Progenitor cell of endocrine pancreas (in vitro differentiated cells): ENCODE measurements at places on chromosomes 4 and X. TPM values are rescaled to one million over a fixed set of nuclear protein-coding genes. Genes with fewer than 3 reads are reported as not detected.

DNA sequence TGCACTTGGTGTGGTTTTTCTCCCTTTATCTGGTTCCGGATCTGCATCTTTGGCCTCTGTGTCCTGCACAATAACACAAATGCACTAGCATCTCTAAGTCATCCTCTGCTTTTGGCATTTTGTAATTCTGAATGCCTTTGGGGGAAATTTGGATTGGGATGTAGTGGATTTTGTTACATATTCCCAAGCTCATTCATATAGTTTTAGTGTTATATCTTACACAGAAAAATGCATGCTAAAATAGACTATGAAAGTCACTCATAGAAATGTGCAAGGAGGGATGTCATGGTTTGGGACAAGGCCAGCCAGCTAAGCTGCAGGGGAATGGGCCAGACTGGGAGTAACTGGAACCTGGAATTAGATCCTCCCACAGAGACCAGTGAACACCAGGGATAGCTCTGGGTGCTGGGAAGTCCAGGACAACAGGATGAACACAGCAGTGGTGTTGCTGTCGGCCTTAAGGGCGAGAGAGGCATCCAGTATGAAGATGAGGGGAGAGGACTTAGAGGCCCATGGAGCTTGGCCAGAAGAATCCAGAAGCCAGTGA, 20.1 kb downstream of the ENPP6 start:
- no peak for DNase-seq

- DNase-seq: no peak
Observed at GRCh38 chr4:142155347-142155746, 519.0 kb downstream of the IL15 start.

- no peak for DNase-seq
Observed at GRCh38 chr4:95563638-95564337, 15.0 kb upstream of the UNC5C start.

DNA sequence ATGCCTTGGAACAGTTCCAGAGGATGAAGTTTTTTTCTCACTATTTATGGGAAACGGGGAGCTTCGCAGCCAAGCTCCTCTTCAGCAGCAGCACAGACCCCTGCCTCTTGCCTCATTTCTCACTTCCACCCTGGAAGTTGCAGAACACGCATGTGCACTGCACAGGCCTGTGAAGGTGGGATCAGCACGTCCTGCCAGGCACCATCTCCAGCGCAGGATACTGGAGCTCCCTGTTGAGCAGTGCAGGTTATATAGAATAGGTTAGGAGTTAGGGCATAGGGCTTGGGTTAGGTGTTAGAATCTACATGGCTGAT, 110.1 kb upstream of the CENPE start:
- DNase-seq: no peak

- no peak for DNase-seq
Observed at GRCh38 chr4:173752610-173753230, 222.7 kb upstream of the HAND2 start.

DNA sequence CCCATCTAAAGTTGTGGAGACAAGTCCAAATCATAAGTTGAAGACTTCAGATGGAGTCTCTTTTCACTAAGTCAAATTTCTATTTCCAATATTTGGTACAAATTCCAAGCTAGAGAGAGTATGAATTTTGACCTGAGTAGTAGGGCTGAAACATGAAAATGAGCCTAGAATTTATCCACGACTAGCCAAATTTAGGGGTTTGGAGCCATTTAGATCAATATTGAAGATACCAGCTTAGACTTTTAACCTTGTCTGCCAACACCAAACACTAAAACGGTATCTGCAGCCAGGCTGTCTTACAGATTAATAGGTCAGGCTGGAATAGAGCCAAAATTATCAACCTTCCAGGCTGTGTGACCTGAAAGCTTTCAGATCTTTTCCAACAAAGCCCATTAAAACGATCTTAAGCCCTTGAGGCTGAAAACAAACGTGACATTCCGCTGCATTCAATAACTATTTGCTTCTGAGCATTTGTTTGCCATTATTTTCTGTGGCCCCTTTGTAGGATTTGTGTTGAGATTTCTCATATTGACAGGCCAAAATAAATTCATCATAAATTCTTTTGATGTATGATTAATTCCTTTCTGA, 268.7 kb upstream of the DKK2 start:
- no peak for DNase-seq

- no peak for DNase-seq
Observed at GRCh38 chr4:143357161-143357845, 20.6 kb downstream of the GAB1 start.

DNA sequence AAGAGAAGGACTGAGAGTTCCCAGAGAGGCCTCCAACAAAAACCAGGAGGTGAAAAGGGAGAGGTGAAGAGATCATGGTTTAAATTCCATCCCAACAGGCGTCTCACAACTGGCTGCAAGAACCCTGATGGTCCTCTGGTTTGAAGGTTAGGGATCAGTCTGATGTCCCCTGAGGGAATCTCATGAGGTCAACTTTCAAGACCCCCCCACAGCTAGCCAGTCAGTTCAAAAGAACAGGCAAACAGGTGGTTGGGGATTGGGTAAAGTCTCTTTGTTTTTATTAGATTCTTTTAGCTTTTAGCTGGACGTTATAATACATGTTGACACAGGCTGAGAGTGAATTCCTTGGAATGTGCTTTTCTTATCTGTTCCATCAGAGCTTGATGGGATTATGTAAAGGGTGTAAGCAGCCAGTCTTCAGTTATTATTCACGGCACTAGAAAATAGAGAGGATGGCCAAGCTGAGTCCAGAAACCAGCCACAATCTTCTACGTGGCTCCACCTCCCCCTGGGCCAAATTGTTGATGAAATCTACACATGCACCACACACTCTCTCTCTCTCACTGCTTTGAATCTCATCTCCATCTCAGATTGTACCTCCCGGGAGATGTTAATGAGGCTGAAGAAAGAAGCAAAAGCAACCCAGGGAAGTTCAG, 20.8 kb downstream of the ENPP6 start:
- no peak for DNase-seq

- DNase-seq: peak; percentile 41
Observed at GRCh38 chrX:139203651-139204570, 326.6 kb upstream of the F9 start.

GRCh38 chr4:1416948-1417260, 10.7 kb upstream of the NKX1-1 start:
- DNase-seq: no peak

DNA sequence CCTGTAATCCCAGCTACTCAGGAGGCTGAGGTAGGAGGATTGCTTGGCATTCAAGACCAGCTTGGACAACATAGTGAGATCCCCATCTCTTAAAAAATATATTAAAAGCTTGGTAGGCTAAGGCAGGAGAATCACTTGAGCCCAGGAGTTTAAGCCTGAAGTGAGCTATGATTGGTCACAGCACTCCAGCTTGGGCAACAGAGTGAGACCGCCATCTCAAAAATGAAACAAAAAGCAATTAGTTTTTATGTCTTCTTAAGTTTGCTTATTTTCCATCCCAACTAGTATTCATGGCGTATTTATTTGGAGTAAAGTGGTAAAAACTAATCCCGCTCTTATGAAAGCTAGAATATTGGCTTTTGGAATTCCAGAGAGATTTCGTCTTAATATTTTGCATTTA, 25.4 kb upstream of the PDE5A start:
- no peak for DNase-seq

DNA sequence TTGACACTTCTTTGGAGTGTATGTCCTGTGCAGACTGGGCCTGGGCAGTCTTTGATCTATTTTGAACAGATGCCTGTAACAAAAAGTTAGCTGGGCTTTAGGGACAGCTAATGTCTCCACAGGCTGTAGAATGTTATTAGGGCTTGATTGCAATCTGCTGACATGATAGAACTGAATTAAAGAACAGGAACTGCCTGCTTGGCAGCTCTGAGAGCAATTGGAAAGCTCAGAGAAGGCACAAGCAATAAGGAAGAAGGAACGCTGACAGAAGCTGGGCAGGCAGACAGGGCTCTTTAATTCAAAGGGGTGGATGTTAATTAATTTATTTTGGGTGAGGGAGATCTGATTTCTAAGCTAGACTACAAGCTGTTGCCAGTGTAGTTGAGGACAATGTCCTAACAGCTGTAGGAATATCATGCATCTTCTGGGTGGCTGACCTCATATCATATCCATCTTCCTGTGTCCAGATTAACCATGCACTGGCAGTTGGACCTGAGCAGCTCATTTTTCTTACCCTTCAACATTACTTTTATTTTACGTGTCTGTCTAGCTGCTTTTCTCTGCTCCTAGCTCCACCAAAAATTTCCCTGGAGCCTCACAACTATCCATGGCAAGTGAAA, 20.7 kb upstream of the GRXCR1 start:
- no peak for DNase-seq

DNA sequence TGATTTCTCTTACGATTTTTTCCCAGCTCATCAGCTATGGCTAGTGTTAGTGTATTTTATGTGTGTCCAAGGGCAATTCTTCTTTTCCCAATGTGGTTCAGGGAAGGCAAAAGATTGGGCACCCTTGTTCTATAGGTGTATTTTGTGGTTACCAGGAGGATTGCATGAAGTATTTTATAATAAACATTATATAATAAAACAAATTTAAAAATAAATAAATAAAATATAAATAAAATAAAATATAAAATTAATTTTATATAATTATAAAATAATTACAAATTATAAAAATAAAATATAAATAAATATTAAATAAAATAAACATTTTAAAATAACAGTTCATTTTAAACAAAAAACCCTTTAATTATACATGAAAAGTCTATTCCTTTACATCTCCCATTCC, 35.6 kb upstream of the UGT2B10 start:
- DNase-seq: no peak

GRCh38 chr4:122827258-122827878, 737 bp downstream of the FGF2 start:
- peak; percentile 19 for DNase-seq

DNA sequence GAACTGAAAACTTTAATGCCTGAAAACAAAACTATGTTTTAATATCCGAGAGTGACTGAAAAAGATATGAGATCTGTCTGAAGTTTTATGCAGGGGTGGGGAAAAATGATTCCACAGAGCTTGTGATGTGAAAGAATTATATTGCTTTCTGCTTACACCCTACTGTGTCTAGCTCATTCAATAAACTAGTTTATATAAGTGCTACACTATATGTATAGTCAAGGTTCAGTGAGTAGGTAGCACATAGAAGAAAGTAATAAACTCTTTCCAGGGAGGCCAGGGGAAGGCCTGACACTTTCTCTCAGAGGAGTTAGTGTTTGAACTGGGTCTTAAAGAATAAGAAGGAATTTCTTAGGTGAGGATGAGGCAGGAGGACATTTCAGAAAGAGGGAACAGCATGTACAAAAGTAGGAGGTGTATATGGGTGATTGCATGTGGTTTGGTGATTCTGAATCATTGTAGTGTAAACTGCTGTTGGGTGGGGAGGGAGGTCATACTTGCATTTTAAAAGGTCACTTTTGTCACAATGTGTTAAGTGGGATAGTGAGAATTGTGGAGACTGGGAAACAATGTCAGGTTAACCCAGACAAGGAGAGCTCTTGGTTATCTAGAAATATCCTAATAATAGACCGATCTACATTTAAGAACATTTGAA, 25.1 kb upstream of the TEX13D start:
- DNase-seq: no peak

Gene PGRMC1
- 144 and 147 TPM in 2 replicates for total RNA-seq

Gene FABP2
- total RNA-seq: not detected in 2 replicates

Gene SPP1
- 3.7 and 11.1 TPM in 2 replicates for total RNA-seq

Gene MAGEA2B
- 1.4 TPM in 1 of 2 replicates, not detected in the other for total RNA-seq

Gene F8A1
- 18.6 and 18.8 TPM in 2 replicates for total RNA-seq

Gene TMEM31
- 0.55 and 0.89 TPM in 2 replicates for total RNA-seq

Gene ETDA
- not detected in 2 replicates for total RNA-seq

Gene ASMT
- total RNA-seq: 0.36 TPM in 1 of 2 replicates, not detected in the other

Gene MAGEB10
- total RNA-seq: not detected in 2 replicates

Gene SSX1
- total RNA-seq: not detected in 2 replicates

Gene BMP3
- total RNA-seq: 4.9 and 10.9 TPM in 2 replicates

Gene CT45A9
- not detected in 2 replicates for total RNA-seq
